Activated gamma-delta T cell treated with Interleukin-2 at 50 U/mL for 16 hours (primary cell): ENCODE measurements at places on chromosomes 12 and 14.

DNA sequence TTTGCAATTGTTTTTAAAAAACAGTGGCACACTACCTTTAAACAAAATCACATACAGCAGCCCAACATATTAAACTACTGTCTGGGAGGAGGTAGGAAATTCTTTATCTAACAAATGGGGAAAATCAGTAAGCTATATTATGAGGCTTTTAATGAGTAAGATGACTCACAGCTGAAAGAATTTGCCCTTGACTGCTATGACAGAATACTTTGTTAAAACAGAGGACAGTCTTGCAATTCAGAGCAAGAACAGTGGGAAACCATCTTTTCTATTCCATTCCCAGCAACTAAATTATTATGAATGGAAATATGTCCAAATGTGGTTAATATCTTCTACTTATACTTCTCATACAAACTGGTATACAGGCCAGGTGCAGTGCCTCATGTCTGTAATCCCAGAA lies 49.2 kb upstream of the SGPP1 start:
- DNase-seq: no peak

- DNase-seq: no peak
Observed at GRCh38 chr12:30969006-30969405, 42.5 kb downstream of the TSPAN11 start.

DNA sequence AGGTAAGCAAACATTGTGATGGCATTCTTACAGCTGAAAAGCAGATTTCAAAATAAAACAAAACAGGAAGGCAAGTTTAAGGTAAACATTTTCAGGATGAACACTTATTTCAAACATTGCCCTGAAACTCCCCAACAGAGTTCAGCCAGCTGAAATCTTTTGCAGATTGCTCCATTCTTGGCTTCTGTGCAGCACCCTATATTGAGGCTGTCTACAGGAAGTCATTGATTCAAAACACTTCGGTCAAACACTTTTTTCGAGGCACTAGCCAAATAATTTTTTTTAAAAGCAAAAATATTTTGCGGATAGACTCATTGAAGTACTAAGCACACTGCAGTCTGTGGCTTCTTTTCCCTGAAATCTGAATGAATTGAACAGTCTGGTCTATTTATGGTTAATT lies 318.1 kb upstream of the PDE3A start:
- no peak for DNase-seq

- no peak for DNase-seq
Observed at GRCh38 chr12:42641221-42641885, 51.8 kb upstream of the PRICKLE1 start.

DNA sequence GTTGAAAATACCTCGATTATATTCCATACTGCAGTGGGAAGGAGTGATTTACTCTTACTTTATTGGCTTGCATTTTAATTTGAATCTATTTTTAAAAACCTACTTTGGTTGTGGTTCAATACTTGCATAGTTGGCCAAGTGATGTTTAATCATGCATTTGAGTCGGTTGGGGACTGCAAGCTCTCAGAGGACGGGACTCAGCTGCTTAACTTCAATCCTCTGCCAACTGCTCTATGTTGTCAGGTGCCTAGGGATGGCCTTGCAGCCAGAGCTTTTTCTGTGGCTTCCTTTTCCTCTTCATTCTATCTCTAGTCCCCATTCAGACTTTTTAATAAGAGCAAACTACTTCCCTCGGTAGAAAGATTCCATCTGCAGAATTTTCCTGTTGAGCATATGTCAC lies 53.4 kb upstream of the KRR1 start:
- DNase-seq: no peak

- peak; percentile 49 for DNase-seq
Observed at GRCh38 chr14:102594514-102595175, 2.2 kb downstream of the RCOR1 start.

GRCh38 chr12:123034022-123034541 lies 53.6 kb downstream of the ARL6IP4 start:
- DNase-seq: no peak

DNA sequence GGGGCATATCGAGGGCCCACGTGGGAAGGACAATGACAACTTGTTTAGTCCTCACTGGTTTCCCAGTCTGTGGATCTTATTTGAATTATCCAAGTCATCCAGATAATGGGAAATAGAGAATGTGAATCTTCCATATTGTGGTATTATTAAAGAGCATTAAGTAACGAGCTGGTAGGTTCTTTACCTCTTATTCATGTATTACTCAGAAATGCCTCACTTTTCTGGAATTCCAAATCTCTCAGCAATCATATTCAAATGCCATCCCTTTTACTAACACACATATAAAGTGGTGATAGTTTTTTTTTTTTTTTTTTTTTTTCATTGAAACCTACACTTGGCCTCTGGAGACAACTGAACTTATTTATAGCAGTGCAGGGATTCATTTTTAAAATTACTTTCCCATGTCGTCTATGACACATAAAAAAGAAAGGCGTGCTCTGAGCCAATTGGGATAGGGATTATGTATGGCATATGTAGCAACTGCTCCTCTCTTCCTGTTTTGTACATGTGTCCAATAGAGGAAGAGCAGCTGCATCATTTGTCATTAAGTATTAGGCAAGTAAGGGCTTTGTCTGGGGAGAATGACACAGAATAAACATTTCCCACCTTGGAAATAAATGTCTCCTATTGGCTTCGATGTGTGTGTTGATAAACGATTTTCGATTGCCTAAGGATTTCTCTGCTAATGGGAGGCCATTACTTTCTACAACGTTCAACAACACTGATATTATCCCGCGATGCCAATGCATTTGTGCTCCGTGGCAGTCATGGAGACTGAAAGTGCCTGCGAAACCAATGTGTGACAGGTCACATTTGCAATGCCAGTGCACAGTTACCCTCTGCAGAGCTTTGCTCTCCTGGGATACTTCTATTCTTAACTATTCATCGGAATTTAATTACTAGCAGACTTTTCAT lies 78.6 kb upstream of the IFNG-AS1 start:
- DNase-seq: no peak

GRCh38 chr14:54947230-54947629 lies 44.6 kb upstream of the GCH1 start:
- DNase-seq: no peak

DNA sequence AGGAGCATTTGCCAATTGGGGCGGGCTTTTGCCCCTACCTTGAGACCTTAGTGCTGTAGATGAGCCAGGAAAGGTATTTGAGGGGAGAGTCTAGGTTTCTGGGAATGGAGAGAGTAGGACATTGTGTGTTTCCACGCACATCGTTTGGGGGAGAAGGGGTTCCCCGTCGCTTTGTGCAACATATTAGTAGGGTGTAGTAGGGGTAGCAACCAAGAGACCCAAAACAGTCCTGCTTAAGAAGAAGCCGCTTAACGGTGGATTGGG lies 694 bp upstream of the PTGES3 start:
- no peak for DNase-seq

- DNase-seq: no peak
Observed at GRCh38 chr14:63174760-63175191, 29.5 kb upstream of the RHOJ start.

DNA sequence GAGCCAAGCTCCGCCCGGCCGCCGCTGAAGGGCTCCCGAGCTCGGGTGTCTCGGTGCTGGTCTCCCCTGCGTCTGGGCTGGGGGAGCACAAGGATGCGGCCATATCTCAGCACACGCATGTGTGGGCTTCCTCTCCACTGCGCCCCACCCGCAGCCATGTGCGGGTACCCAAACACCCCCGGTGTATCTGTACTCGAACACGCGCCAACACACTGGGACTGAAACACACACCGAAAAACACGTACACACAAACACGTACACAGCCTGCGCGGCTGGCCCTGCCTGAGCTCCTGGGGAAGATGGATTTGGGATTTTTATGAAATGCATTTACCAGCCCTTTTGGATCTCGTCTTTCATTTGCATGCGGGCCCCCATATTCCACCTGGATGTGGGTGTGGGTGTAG lies 897 bp upstream of the TBX3 start:
- no peak for DNase-seq

GRCh38 chr12:38811814-38812356 lies 93.5 kb downstream of the CPNE8 start:
- DNase-seq: no peak

GRCh38 chr12:28540324-28540714 lies 350.1 kb downstream of the CCDC91 start:
- no peak for DNase-seq

DNA sequence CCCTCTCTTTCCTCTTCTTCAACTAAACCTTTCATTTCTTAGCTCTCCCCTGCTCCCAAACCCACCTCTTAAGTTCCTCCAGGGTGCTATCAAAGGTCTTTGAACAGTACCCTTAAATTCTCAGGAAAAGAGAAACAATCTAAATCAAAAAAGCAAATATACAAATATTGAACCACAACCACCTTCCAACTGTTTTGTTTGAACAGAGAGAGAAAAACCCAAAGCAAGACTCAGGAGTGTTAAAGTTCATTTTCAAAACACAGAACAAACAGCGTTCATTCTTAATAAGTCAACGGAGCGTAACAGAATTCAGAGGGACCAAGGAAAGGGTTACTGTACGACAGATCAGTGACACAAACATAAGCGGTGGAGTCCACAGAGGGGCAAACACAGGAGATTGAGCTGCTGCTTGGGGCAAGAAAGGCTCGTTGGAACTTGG lies 73.3 kb downstream of the NDUFA12 start:
- no peak for DNase-seq

DNA sequence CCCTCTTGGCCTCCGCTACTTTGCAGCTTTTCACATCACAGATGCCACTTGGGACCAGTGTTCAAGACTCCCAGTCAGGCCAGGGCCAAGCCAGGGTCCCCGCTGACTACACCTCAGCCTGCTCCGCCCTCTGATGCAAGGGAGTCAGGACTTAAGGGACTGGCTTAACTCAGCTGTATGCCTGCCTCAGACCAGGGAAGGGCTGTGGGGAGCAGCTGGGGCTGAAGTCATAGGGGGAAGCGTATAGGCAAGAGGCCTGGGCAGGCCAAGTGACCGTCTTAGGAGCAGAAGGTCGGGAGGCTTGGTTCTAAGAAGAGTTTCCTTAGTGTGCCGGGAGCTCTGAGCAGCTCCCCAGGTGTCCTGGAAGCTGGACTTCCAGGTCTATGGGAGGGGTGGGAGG lies 21.9 kb downstream of the KDM2B start:
- no peak for DNase-seq

DNA sequence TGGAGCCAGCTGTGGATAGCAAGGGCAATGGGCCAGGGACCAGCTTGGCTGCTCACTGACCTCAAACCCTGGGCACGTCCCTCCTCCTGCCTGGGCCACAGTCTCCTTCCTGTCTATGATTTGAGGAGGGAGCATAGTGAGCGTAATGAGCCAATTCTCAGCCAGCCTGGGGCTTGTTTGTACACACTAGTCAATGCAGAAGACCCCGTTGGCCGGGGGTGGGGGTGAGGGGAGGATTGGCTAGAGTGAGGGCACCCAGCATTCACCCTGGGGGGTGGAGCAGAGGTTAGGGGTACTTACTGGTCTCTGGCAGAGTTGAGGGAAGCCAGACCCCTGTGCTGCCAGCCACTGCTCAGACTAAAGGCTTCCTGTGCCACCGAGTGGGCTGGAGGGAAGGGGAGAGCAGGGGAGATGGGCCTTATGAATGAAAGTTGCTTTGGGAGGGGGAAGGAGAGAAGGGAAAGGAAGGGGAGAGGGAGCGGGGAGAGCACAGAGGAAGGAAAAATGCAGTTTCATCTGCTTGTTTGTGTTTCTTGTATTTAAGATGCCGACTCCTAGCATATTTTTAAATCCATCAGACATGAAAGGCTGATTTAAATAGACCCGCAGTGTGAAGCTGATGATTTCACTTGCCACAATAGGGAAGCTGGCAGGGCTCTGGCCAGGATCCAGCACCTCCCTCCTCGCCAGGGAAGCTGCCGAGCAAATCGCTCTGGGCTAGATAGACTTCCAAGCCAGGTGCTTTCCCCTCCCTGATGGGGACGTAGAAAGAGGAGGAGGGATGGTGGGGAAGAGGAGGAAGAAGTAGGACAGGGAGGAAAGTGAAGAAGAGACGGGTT lies 114.0 kb downstream of the PRMT8 start:
- no peak for DNase-seq

GRCh38 chr12:69981881-69982475 lies 157.0 kb downstream of the MYRFL start:
- no peak for DNase-seq

- DNase-seq: no peak
Observed at GRCh38 chr14:50658203-50658602, 9.9 kb downstream of the SAV1 start.

DNA sequence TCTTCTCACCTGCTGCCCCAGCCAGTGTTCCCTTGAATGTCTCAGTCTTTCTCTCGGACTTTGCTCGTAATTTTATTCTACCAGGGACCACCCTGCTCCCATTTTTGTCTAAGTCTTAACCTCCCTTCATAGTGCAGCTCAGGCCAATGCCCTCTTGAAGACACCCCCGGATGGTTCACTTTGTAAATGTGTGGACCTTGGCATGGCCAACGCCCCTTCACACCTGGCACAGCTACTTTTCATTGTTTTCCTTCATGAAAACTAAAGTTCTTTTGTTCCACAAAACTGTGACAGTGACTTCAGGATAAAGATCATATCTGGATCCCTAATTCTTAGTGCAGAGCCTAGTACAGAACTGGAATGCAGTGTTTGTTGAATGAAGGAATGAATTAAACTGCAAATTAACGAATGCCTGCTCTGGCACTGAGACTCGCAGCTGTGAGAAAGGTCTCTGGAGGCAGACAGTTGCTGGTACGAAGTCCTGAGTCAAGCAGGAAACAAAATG lies 3.5 kb upstream of the RNASE4 start:
- peak; percentile 46 for DNase-seq

DNA sequence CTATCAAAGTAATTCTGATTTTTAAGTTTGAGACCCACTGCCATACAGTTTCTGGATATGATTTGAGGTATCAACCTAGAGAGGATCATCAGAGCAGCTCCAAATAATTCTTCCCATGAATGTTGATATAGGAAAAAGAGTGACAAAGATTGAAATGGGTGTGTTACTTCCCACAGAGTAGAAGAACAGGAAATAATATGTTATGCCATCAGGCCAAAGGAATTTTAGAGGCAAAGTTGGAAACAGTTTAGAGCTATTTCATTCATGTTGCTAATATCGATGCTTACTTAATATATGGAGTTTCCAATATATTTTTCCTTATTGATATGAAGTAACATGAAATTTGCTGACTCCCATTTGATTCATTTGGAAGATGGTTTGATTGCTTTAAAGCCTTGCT lies 8.9 kb upstream of the MSRB3 start:
- DNase-seq: no peak

GRCh38 chr12:50047693-50048250 lies 9.6 kb upstream of the ASIC1 start:
- no peak for DNase-seq

- no peak for DNase-seq
Observed at GRCh38 chr12:122852336-122853275, 17.3 kb downstream of the HIP1R start.
